C1 segment of cervical spinal cord (tissue), 14 donors: ENCODE measurements at places on chromosomes 16 and 17.
A peak's percentile ranks its signal among the peaks of the same experiment; 100 is the strongest.

DNA sequence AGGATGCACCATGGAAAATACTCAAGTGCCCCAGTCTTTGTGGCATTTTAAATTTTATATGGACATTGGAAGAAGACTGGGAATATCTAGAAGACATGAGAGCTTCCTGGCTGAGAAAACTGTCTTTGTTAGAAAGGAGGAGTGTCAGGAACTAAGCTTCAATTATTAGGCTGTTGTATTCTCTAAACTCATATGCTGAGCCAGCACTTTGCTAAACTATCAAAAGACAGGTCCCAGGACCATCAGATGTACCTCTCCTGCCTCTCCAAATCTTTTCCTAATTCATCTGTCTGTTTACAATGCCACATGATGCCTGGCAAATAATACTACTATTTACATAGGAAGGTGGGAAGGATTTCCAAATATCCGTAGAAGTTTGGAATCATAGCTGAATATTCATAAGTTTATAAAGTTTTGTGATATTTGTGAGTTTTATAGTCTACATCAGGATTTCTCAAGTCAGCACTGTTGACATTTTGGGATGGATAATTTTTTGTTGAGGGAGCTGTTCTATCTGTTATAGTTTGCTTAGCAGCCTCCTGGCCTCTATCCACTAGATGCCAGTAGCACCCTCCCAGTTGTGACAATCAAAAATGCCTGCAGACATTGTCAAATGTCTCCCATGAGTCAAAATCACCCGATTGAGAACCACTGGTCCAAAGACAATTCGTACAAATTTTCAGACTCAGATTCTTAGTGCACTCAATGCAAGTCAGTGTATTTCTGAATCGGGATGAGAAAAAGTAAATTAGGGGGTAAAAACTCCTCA, 61.2 kb upstream of the NETO2 start:
- DNase-seq = peak; percentile 5

DNA sequence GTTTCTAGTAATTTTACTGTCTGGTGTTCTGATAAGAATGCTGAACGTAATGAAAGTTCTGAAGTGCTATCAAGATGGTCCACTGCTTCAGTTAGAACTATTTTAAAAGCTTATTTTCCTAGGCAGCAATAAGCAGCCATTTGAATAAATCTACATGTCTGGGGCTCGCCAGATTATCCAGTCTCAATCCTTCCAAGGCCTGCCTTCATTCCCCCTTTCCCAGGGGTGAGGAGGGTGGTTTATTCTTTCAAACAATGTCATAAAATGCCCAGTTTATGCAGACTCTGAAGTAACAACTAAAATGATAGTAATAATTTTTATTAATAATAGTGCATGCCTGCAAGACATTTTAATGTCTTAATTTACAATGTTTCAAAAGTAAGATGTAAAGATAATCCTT, 2.4 kb downstream of the CDH11 start:
- no peak for DNase-seq

GRCh38 chr16:27400751-27401620, 988 bp upstream of the IL21R start:
- DNase-seq = no peak

DNA sequence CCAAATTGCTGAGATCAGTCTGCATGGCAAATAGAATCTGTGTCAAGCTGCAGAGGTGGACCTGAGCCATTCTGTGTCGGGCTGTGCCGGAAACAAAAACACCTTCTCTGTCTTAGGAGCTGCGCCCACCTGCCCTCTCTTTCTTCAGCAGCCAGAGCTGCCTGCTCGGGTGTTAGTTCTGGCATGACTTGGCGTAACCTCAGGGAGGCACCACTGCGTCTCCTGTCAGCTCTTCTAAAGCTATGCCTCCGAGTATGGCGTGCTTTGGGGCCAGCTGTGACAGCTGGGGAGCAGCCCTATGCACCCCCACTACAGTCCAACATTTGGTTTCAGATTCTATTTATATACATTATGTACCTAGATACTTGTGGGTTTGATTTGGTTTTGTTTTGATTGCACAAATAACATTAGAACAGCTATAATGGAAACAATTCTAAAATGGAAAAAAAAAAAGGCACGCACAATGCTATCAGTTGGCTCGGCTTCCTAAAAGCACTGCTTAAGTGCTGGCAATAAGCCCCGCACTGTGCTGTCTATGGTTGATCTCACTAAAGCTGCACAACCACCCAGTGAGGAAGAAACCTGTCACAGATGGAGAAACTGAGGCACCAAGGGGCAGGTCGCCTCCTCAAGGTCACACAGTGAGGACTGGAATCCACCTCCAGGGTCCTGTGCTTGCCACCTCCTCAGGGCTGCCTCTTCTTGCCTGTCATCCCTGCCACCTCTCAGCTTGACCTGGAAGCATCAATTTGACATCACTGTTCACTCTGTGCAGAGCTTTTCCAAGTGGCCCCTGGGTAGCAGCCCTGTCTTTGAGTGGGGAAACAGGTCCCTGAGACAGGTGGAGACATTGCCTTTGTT, 18.7 kb upstream of the ADGRG1 start:
- DNase-seq = no peak
